Activated naive CD8-positive, alpha-beta T cell treated with anti-CD3 and anti-CD28 coated beads, Interleukin-2, amount 50 U/mL, for 16 hours (primary cell): ENCODE measurements at places on chromosomes 4 and X.

DNA sequence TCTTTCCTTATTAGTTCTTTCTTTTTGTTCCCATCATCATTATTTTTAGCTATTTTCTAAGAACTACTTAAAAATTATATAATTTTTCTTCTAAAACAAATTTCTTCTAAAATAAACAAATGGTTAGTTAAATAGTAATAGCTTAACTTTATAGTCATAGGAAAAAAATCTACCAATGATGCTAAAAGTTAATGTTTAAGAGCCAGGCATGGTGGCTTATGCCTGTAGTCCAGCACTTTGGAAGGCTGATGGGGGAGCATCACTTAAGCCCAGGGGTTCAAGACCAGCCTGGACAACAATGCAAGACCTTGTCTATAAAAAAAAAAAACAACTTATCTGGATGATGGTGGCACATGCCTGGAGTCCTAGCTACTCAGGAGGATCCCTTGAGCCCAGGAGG lies 127.1 kb upstream of the ANXA3 start:
- DNase-seq = no peak

- DNase-seq = no peak
Measured at GRCh38 chr4:110109455-110109854, 89.0 kb downstream of the ELOVL6 start.

DNA sequence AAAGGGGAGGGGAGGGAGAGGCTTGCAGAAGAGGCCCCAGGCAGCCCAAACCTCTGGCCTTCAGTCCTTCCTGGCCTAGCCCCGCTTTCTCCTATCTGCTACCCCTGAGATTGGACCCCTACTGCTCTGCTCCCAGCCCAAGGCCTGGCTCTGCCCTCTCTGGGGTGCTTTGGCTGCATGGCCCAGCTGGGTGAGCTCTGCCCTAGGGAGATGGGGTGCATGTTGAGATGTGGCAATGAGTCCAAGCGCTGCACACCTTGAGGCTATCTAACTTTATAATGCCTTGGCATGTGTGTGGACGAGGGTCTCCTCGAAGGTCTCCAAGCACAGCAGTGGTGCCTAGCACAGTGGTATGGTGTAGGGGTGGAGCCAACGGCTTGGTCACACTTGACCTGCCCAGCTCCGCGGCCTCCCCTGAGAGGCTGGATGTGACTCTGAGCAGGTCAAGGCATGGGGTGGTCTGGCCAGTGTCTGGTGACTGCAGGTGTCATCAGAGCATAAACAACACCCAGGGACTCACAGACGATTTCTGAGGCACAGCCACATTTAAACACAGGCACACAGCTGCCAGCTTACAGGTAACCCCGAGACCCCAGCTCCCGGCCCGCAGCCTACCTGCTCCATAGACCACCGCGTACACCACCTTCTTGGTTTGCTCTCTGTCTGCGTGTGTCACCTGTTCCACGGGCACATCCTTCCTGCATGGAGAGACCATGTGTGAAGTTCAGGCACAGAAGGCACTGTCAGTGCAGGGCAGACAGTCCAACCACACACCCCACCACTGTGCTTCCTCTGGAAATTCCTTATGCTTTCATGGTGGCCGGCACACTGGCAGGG lies 36.3 kb downstream of the NAT8L start:
- DNase-seq = no peak

DNA sequence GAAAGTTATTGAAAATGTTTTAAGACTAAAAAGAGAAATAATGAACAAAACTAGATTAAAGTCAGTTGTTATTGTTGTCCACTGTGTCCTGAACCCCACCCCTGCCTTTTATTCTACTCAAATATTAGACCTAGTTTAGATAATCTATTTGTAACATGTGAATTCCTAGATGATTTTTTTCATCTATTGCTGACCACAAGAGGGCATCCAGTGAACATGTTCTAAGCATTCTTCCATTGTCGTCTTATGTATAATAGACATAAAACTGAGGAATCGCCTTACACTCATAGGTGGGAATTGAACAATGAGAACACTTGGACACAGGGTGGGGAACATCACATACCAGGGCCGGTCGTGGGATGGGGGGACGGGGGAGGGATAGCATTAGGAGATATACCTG lies 36.4 kb upstream of the HPRT1 start:
- DNase-seq = no peak

DNA sequence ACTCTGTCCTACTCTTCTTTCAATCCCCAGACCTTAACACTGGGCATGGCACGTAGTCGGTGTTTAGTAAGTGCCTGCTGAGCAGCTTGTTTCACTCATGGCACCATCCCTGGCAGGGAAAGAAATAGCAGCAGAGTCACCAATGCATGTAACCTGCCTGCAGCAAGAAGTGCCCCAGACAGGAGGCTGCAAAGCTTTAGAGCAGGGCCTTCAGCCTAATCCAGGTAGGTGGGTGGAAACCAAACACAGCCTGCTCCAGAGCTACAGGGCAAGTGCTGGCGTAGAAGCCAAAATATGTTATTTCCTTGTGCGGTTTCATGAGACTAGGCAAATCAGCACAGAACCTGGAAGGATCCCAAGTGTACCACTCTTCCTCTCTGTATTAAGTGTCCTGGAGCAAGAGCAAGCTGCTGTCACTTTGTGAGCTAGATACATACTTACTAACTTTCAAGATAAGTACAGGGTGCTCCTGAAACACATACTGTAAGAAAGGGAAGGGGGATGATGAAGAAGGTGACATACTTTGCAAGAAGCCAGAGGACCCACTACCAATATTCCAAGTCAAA lies 5.5 kb downstream of the PROM1 start:
- DNase-seq = no peak

DNA sequence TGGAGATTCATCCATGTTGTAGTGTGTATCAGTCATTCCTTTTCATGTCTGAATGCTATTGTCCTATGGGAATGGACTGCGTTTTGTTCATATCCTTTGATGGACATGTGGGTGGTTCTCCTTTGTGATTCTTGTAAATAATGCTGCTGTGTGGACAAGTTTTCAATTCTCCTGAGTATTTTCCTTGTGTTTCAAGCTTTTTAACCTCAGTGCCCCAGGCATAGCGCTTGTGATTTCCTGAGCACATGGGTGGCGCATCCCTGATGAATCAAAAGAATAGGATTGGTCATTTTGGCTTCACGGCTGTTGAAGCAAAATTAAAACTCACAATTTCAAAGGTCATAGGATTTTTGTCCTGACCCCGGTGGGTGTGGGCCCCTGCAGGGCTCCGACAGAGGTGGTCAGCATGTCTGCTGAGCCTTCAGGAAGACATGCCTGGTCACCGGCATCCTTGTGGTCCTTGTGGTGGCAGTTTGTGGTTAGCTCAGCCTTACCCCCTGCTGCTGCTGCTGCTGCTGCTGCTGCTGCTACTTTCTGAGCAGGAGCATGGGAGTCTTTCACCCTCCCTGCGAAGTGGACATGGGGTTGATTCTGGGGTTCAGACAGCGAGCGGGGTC lies 30.0 kb downstream of the SHROOM2 start:
- DNase-seq = no peak

GRCh38 chrX:72057331-72057730 lies 74.4 kb downstream of the RTL5 start:
- DNase-seq = no peak

DNA sequence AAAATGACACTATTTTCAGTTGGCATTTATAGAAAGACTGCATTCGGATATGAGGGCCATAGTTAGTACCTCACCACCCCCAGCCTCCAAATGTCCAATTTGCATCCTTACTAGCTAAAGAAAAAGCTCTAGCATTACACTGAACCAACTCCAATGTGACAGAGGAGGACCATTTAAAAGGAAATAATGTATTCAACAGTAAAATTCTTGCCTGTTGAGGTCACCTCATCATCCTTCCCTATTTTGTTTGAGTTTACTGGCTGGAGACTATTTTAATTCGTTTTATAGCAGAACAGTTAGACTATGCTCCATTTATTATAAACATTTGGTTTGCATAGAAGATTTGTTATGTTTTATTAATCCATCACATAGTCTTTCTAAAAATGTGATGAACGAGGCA lies 88.2 kb upstream of the PPARGC1A start:
- no peak for DNase-seq
